Thyroid gland (tissue), 4 donors: ENCODE measurements at places on chromosomes 4 and X. TPM values are rescaled to one million over a fixed set of nuclear protein-coding genes. Genes with fewer than 3 reads are reported as not detected.

The FRMPD3 gene
- 8.4 TPM for total RNA-seq

The PAGE1 gene
- not detected for total RNA-seq

GRCh38 chr4:30341731-30342130, 378.4 kb upstream of the PCDH7 start:
- no peak overlapping the region for H3K4me3 ChIP-seq
- no peak for DNase-seq

- H3K4me3 ChIP-seq: no peak overlapping the region
- no peaks in the 10 kb centered on the region for H3K36me3 ChIP-seq
- no peak overlapping the region for H3K27ac ChIP-seq
- no peaks in the 10 kb centered on the region for H3K27me3 ChIP-seq
- H3K4me1 ChIP-seq: peaks cover 30% of the 10 kb centered on the region
These were observed 51.8 kb downstream of the RBPJ start for GRCh38 chr4:26372525-26373172.
